Esophagus muscularis mucosa (tissue), 4 donors: ENCODE measurements at places on chromosomes 5 and 9. TPM values are rescaled to one million over a fixed set of nuclear protein-coding genes. Genes with fewer than 3 reads are reported as not detected.
A peak's percentile ranks its signal among the peaks of the same experiment; 100 is the strongest.

The SLC4A9 gene
- total RNA-seq: not detected

The GRAMD2B gene
- total RNA-seq: 37.9 TPM

DNA sequence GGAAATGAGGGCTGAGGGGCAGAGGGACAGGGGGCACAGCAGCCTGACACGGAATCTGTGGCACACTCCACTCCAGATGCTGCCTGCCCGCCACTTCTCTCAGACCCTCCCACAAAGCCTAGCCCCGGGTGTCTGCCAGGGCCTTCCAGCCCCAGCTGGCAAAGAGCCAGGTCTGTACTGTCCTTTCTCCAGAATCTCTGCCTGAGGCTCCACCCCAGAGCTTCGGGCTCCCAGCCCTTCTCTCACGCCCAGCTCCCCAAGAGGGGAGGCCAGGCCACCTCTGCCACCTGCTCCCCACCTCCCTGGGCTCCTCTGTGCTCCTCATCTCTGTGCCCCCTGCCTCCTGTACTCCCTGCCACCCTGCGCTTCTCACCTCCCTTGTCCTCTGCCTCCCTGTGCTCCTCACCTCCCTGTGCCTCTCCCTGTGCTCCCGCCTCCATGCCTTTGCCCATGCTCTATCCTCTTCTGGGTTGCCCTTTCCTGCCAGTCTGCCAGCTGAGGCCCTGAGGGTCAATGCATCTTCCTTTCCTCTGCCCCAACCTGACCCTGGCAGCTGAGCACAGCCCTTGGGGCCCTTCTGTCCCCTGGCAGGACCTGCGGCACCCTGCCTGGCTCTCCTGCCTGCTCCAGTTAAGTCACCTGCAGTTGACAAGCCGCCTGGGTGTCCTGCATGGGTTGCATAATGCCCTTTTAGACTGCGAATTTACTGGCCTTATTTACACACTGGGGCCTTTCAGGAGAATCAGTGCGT lies 36.4 kb downstream of the RASGEF1C start:
- H3K4me1 ChIP-seq: peaks cover 38% of the 10 kb centered on the region
- H3K4me3 ChIP-seq: no peak overlapping the region
- H3K27ac ChIP-seq: peak overlapping the region; percentile 34
- peaks cover 4% of the 10 kb centered on the region for H3K27me3 ChIP-seq
- no peaks in the 10 kb centered on the region for H3K36me3 ChIP-seq
- no peak for DNase-seq

- peak; percentile 7 for DNase-seq
- no peaks in the 10 kb centered on the region for H3K27me3 ChIP-seq
- H3K4me1 ChIP-seq: no peaks in the 10 kb centered on the region
- no peak overlapping the region for H3K4me3 ChIP-seq
- no peaks in the 10 kb centered on the region for H3K36me3 ChIP-seq
Measured at GRCh38 chr5:153515301-153515700, 24.8 kb downstream of the GRIA1 start.

- no peaks in the 10 kb centered on the region for H3K36me3 ChIP-seq
- peak; percentile 89 for DNase-seq
- no peaks in the 10 kb centered on the region for H3K4me1 ChIP-seq
Measured at GRCh38 chr5:2005101-2006041, 122.6 kb upstream of the IRX4 start.
